ACHN (cell line): ENCODE measurements at places on chromosomes 5 and 9.
A peak's percentile ranks its signal among the peaks of the same experiment; 100 is the strongest.

GRCh38 chr9:125455876-125456275 is 194.2 kb downstream of the GAPVD1 start:
- no peak for DNase-seq

GRCh38 chr9:127654619-127655018 is 42.5 kb downstream of the STXBP1 start:
- no peak for DNase-seq

- DNase-seq: peak; percentile 18
Observed at GRCh38 chr9:125428060-125428901, 166.7 kb downstream of the GAPVD1 start.

DNA sequence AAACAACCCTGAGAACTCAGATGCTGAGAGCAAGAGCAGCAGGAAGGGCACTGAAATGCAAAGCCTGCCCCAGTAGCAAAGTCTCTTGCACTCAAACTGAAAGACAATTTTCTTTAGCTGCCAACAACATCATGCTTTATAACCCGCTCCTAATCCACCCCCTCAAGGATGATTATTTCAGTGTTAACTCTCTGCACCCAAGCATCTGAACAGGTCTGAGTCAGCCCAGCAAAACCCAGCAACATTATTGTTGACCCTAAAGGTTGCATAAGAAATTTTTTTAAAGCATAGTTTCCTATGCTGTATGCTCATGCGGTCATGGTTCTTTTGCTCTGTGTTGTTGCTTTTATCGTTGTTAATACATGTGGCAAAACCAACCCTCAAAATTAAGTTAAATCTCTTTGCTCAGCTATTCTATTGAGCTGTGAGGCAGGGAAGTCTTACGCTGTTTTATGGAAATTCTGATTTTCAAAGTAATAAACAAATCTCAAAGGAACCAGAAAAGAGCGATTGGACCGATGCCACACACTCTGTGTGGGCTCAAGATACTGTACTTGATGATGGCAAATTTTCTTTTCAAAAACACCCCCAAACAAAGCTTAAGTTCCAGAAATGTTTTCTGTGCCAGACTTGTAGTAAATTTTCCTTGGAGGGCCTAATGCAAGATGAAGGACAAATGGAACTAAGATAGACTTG is 440.6 kb upstream of the MPDZ start:
- no peak for DNase-seq

GRCh38 chr9:130042406-130042884 is 544 bp downstream of the FNBP1 start:
- DNase-seq: peak; percentile 32

DNA sequence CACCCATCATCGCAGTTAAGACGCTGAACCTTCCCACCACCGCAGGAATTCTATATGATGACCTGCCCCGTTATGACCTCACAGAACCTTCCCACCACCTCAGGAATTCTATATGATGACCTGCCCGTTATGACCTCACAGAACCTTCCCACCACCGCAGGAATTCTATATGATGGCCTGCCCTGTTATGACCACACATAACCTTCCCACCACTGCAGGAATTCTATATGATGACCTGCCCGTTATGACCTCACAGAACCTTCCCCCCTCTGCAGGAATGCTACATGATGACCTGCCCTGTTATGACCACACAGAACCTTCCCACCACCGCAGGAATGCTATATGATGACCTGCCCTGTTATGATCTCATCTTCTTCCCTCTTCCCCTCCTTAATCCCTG is 64.3 kb downstream of the IRX1 start:
- DNase-seq: peak; percentile 1

- DNase-seq: peak; percentile 39
Observed at GRCh38 chr5:137734962-137735554, 831 bp downstream of the KLHL3 start.

- no peak for DNase-seq
Observed at GRCh38 chr9:108874058-108874788, 12.2 kb downstream of the ACTL7A start.
